ENCODE measurements at places on chromosomes 3 and 15.

GRCh38 chr15:70533931-70534742 is 229.2 kb downstream of the UACA start:
- peak; percentile 50 for DNase-seq

DNA sequence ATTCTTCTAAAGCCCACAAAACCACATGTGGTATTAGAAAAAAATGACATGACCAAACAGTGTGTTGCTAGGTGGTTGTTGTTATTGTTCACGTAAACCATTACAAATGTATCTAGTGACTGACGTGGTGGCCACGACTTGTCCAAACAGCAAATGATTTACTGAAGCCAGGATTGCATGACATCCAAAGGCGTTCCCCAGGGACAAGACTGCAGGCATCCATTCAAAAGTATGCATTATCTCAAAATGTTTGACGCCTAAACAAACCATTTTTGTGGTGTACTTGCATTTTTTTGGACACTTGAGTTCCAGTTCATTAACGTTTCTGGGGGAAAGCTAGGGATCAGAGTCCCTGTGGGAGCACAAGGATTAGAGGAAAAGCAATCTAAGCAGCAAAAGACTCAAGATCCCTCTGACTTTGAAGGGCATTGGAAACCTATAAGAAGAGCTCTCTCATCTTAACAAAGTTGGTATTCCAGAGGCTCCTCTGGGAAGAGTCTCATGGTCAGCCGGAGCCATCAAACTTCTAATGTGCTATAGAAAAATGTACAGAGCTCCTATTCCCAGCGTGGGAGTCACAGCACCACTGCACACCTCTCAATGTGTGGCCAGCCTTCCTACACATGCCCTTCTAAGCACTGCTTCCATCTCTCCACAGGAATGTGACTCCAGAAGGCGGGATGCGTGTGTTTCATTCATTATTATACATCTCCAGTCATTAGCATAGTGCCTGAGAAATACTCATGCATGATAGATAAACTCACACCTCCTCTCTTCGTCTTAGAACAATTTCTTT is 62.9 kb downstream of the FBN1 start:
- no peak for DNase-seq

GRCh38 chr15:71677766-71678165 is 132.6 kb upstream of the NR2E3 start:
- DNase-seq: no peak

- no peak for DNase-seq
Measured at GRCh38 chr15:78067328-78068228, 9.9 kb downstream of the TBC1D2B start.

GRCh38 chr15:63805993-63806980 is 27.5 kb downstream of the HERC1 start:
- no peak for DNase-seq

GRCh38 chr15:78979456-78980320 is 34.8 kb upstream of the CTSH start:
- DNase-seq: peak; percentile 86

DNA sequence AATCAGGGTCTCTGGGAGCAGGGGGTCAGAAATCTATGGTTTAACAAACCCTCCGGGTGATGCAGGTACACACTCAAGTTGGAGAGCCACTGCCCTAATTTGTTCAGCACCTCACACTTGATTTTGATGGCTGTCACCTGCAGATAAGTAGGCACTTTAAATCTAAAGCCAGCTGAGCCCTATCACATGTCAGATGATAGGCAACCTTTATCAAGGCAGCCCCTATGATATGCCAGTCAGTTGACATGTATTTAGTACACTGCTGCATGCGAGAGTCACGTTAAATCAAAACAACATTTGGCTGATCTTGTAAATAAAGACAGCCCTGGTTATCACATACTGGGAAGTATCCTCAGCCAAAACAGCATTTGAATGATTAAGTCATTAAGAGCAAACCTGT is 104.4 kb upstream of the MCTP2 start:
- DNase-seq: no peak

DNA sequence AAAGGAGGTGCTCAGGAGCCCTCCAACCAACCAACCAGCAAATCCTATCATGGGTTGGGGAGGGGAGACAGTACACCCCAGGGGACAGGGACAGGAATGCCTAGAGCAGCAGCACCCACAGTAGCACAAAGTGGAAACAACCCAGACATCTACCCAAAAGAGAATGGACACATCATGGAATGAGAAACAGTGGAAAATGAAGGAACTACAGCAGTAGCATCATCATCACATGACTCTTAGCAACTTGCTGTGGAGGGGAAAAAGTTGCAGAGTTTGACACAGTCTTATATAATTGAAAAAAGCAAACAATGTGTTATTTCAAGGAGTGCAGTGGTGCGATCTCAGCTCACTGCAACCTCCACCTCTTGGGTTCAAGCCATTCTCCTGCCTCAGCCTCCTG is 11.0 kb downstream of the C3orf22 start:
- DNase-seq: no peak

DNA sequence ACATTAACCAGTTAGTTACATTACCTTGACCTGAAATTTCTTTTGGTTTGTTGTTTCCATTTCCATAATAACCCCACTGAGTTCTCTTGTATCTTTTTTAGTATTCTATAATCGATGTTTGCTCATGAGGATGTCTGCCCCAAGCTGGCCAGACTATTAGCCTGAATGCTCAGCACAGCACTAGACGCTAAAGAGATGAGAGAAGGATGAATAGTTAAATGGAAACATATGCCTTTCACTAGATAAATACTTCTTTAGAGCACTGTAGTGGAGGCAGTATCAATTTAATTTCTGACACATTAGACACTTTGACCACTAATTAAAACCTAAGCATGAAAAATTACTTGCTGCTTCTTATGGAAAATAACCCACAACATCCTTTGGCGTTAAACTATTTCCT is 654.9 kb upstream of the KCNMB2 start:
- DNase-seq: no peak

DNA sequence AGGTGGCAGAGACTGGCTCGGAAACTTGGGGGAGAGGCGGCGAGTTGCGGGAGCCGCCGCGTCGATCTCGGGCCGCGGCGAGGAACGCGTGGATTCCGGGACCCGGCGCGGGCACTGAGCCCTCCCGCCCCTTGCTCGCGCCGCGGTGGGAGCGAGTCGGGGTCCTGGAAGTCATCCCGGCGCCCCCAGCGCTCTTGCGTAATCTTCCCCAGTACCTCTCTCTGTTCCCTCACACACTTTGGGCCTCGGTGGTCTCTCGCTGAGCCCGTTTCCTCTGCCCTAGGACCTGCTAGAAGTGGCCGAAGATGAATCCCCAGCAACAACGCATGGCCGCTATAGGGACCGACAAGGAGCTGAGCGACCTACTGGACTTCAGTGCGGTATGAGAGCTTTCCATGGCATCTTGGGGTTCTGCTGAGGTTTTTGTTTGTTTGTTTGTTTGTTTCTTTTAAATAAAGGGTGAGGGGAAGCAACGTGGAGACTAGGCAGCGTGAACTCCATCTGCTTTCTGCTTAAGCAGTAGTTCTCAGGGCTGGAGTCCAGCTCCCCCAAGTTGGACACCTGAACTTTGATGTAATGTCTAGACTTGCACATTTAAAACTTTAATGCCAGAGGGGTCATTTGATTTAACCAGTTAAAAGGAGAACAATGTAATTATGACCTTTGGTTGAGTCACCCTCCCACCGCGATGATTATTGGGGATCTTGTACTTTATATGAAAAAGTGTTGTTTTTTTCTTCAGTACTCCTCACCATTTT is 1.3 kb downstream of the TCF12 start:
- peak; percentile 65 for DNase-seq

GRCh38 chr3:168066882-168067281 is 28.8 kb downstream of the GOLIM4 start:
- DNase-seq: no peak

DNA sequence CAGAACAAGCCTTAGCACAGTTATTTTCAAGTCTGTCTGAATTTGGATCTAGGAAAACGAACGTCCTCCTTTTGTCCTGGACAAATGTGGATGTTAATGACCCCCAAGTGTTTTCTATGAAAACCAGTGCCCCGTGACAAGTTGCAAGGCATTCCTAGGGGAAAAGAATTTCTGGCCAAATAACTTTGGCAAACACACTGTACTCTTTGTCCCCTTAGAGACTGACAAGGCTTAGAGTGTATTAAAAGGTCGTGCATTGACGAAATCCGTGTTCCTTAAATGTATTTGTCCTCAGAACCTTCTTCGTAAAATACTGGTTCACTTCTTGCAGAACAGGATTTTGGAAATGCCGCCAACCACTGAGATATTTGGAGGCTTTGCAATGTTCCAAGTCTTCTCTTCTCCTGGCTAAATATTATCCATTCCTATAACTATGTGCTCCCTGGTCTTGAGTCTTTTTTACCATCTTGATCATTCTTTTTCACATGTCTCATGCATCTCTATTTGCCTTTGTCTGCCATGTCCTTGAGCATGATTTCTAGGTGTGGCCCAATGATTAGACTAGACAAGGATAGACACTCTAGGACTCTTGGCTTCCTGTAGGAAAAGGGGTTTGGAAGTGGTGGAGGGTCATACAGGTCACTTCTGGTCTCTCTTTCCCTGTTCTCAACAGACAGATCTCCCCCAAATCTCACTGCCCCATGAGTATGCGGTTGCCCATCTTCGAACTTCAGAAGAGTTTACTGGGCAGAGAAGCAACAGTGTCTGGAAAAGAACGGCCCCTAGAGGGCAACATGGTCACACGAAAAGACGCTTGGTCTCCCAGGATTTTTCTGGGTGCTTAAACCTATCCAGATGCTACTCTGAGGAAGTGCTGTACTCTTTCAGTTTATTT is 117.5 kb downstream of the EDEM1 start:
- peak; percentile 42 for DNase-seq
